Central memory CD8-positive, alpha-beta T cell (primary cell): ENCODE measurements at places on chromosomes 11 and 22.

DNA sequence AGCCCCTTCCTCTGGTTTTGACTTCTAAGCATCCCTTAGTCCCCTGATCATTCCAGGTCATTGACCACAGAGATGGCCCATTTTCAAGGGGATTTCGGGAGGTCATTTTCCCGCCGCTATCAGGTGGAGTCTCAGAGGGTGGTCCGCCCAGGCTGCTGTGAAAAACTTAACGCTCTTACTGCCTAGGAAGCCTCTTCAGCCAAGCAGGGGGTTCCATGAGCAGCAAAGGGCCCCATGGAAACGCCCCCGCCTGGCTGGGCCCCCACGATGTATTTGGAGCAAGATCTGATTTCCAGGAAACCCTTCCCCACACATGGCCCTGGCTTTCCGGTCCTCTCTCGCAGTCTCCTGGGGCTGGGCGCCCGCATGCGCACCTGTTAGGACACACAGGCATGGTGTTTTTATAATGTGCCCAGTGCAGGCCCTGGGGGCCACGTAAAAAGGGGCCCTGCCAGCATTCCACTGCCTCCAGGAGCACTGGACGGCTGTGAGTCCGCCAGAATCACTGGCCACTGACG, 32.5 kb downstream of the ANO1 start:
- H3K4me3 ChIP-seq: no peak overlapping the region
- no peak for DNase-seq
- H3K36me3 ChIP-seq: no peaks in the 10 kb centered on the region
- H3K27ac ChIP-seq: no peak overlapping the region
- H3K4me1 ChIP-seq: no peaks in the 10 kb centered on the region

DNA sequence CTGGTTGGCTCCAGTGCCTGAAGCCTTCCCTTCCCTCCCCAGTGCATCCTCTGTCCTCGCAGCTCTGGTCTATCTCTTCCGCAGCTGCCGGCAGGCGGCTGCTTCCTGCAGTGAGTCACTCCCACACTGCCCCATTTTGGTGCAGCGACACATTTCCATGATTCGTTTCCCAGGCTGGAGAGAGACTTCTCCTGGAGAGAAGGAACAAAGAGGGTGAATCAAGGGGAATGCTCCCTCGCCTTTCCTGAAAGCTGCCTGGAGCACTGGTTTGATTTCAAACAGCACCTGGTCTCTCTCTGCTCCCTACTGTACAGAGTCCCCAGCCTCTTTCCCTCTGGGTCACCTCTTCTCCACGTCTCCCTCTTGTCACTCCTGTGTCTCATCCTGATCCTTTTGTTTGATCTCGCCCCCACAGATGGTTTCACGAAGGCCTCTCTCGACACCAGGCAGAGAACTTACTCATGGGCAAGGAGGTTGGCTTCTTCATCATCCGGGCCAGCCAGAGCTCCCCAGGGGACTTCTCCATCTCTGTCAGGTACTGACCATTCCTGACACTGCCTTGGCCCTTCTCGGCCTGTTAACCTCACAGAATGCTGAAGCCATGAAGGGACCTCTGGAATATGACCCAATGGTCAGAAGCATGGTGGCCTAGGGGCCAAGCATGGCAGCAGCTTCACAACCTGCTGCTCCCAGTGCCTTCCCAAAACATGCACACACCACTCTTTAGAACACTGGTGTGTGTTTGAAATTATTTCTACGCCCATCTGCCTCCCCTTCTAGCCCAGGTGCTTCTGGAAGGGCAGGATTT, at the start of gene TMA7B:
TSS of gene TMA7B (plus strand) at position 758 of the 808 bp plus-strand sequence. CDS start 3,978 bp downstream, outside the sequence.
- H3K4me1 ChIP-seq: peaks cover 63% of the 10 kb centered on the region
- DNase-seq: no peak
- peak within 1 kb of the TSS; percentile 84 for H3K27ac ChIP-seq
- peak within 1 kb of the TSS; percentile 61 for H3K4me3 ChIP-seq
- H3K27me3 ChIP-seq: no peaks in the 10 kb centered on the region

DNA sequence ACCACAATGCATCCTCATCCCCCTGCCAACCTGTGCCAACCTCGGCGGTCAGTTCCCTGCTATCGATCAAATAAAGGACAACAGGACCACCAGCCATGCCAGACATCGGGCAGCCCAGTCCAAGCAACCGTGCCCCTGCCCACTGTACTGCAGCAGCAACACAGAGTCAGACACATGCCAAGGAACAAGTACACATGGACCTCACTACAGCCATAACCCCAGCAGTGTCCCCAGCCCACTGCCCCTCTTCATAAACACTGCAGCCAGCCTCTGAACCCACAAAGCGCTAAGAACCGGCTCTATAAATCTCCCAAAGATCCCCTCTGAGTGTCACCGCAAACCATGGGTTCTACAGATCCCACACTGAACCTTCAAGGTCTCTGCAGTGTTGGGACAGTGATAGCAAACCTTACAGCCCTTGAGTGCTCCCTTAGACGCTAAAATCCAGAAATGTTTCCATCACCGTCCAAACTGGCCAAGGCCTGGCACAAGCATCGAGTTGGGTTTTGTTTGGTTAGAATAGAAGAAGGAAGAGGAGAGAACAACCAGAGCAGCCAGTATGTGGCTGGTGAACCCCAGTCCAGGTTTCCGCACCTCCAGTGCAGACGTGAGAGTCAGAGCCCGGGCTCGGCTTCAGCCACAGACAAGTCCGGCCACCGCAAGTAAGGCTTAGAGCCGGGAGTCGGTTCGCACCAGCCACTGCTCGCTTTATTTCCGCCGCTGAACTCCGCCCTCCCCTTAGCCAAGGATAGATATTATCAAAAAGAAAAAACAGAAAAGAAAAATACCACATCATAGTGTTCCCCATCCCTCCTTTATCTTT, 7.9 kb downstream of the PAX6 start:
- no peak overlapping the region for H3K27ac ChIP-seq
- peaks cover 3% of the 10 kb centered on the region for H3K36me3 ChIP-seq
- peak; percentile 8 for DNase-seq
- no peak overlapping the region for H3K4me3 ChIP-seq
- H3K27me3 ChIP-seq: peaks cover 90% of the 10 kb centered on the region

DNA sequence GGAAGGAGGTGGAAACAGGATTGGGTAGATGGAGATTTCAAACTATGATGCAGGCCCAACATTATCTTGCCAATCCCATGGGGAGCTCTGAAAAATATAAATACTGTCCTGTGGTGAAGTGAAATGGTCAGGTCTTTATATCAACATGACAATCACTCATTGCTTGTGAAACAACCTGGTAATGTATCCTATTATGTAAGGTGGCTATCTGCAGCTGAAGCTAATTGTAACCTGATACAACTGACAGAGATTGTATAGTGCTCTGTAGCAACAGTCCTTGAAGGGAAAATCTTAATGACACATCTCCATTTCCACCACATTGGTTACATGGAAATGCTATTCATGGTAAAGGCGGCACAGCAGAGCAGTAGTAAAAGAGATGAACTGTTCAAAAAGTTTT, 20.7 kb upstream of the CHORDC1 start:
- H3K27me3 ChIP-seq: peaks cover 52% of the 10 kb centered on the region
- H3K36me3 ChIP-seq: no peaks in the 10 kb centered on the region
- H3K4me1 ChIP-seq: no peaks in the 10 kb centered on the region
- H3K27ac ChIP-seq: no peak overlapping the region
- no peak for DNase-seq
- H3K4me3 ChIP-seq: no peak overlapping the region
